ENCODE measurements at places on chromosomes 6 and 20. TPM values are rescaled to one million over a fixed set of nuclear protein-coding genes. Genes with fewer than 3 reads are reported as not detected.

GTSF1L gene
- not detected for total RNA-seq

MUC21 gene
- total RNA-seq = not detected

ALDH8A1 gene
- under 0.01 TPM for total RNA-seq

SMLR1 gene
- not detected for total RNA-seq

PNPLA1 gene
- total RNA-seq = not detected

OTOR gene
- total RNA-seq = not detected

SPATA25 gene
- not detected for total RNA-seq

POPDC3 gene
- 25.8 TPM for total RNA-seq

NFKBIL1 gene
- total RNA-seq = 10.8 TPM

RAET1L gene
- total RNA-seq = not detected
